ENCODE measurements at places on chromosomes 1 and 21. TPM values are rescaled to one million over a fixed set of nuclear protein-coding genes. Genes with fewer than 3 reads are reported as not detected.

Gene TMPRSS2
- total RNA-seq = not detected

Gene ESPN
- not detected for total RNA-seq

Gene C1orf53
- total RNA-seq = 24.9 TPM

Gene MIA3
- total RNA-seq = 53.3 TPM

Gene RHCE
- not detected for total RNA-seq

Gene KCNJ15
- total RNA-seq = not detected

Gene IL23R
- total RNA-seq = not detected

Gene STX12
- 76.5 TPM for total RNA-seq

Gene GPATCH3
- total RNA-seq = 7.8 TPM

Gene IGFN1
- not detected for total RNA-seq

Gene FNDC10
- total RNA-seq = 0.76 TPM

Gene HHIPL2
- total RNA-seq = 3.1 TPM

Gene GBP3
- 31.0 TPM for total RNA-seq

Gene FAM131C
- total RNA-seq = not detected

DNA sequence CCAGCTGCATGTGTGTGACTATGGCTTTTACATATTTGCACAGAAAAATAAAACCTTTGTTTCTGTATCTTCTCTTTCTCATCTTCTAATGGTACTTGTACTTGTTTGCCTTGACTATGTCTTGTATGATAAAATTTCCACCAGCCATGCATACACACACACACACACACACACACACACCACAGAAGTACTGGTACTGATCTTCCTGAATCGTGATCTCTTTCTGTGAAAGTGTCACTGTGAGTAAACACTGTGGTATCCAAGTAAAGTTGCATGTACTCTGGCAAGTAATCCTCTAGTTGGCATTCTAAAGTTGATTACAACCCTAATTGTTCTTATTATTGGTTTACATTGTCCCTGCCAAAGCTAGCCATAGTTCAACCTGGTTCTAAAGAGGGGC, 176.7 kb downstream of the CRB1 start:
- DNase-seq = no peak

DNA sequence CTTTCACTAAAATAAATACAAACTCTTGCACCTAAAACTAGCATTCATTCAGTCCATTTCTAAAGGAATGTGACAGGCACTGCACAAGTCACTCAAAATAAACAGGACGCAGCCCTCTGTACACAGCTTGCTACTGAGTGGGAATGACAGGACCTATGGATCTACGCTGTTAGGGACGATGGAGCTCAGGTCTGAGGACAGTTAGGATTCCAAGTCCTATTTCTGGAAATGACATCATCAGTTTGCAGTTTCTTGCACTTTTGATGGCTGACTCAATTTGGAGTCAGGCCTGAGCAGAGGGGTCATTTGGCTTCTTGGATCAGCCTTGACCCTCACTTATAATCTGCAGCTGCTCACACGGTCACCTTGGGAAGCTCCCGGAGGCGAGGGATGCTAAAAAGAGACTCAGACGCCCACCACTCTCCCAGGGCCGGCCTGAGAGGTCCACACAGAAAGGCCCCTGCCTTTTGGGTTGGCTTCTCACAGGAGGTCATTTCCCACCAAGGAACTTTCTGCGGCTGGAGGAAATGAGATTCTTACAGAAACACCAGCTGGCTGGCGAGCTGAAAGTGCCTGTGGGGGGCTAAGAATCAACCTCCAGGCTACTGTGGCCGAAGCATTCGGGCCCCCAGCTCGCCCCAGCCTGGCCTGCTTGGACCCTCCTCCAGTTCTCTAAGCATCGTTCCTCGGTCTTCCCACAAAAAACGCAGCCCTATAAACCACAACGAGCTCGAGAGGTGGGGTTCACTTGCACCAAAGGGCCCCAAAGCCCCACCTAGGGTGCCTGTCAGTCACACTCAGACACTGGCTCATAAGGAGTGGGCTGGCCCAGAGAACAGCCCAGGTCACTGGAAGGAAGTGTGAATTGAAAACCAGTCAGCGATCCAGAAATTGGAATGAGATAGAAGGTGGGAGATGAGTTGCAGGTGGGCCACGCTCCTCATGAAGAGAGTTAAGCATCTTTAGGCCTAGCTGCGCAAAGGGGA, 8.9 kb upstream of the PDE9A start:
- DNase-seq = no peak

GRCh38 chr1:187921426-187921825, 1092.7 kb downstream of the PLA2G4A start:
- no peak for DNase-seq

DNA sequence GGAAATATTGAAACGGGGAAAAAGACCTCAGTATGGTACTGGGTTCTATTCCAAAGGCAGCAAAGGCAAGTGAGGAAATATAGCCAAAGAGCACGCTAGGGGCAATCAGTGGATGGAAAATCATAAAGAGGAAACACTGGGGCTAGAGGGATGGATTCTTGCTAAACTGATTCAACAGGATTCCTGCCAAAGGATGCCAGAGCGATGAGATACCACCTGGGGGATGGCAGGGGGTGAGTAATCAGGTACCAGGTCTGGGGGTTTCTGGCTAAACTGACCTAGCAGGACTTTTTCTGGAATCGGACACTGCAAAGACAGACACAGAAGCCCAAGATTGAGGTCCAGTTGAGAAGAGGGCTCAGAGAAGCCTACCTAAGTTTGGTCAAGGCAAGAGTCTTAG, 6.7 kb downstream of the CHI3L2 start:
- DNase-seq = no peak

DNA sequence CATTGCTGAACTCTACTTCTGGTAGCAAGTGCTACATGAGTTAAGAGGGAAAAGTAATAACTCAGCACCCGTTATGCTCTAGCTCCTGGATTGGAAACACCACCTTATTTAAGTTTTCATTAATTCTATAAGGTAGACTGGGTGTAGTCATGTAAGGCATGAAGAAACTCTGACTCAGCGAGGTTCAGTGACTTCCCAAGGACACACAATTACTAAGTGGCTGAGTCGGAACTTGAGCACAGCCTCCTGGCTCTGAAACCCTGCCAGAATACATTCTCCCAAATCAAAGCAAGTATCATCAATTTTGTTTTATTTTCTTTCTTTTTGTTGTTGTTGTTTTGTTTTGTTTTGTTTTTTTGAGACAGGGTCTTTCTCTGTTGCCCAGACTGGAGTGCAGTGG, 29.1 kb upstream of the SCCPDH start:
- DNase-seq = no peak

- no peak for DNase-seq
Measured at GRCh38 chr1:81032973-81033425, 767.7 kb upstream of the ADGRL2 start.

- DNase-seq = peak; percentile 54
Measured at GRCh38 chr1:51664421-51665240, 47.7 kb downstream of the OSBPL9 start.

GRCh38 chr1:7366955-7367665, 404.0 kb upstream of the VAMP3 start:
- no peak for DNase-seq

- DNase-seq = peak; percentile 95
Measured at GRCh38 chr21:45330075-45330781, 42.5 kb upstream of the POFUT2 start.
